ENCODE measurements at places on chromosomes 2 and 18.

GRCh38 chr2:84970868-84971509 lies at the start of gene KCMF1:
Gene KCMF1, plus strand, starts transcription at chr2:84971161. Its CDS starts 291 bp downstream, at chr2:84971452.
- peak; percentile 60 for DNase-seq

GRCh38 chr18:62784338-62784965 lies 69.1 kb downstream of the PHLPP1 start:
- DNase-seq, result no peak

GRCh38 chr2:110991911-110992310 lies 128.8 kb upstream of the BCL2L11 start:
- DNase-seq, result no peak

DNA sequence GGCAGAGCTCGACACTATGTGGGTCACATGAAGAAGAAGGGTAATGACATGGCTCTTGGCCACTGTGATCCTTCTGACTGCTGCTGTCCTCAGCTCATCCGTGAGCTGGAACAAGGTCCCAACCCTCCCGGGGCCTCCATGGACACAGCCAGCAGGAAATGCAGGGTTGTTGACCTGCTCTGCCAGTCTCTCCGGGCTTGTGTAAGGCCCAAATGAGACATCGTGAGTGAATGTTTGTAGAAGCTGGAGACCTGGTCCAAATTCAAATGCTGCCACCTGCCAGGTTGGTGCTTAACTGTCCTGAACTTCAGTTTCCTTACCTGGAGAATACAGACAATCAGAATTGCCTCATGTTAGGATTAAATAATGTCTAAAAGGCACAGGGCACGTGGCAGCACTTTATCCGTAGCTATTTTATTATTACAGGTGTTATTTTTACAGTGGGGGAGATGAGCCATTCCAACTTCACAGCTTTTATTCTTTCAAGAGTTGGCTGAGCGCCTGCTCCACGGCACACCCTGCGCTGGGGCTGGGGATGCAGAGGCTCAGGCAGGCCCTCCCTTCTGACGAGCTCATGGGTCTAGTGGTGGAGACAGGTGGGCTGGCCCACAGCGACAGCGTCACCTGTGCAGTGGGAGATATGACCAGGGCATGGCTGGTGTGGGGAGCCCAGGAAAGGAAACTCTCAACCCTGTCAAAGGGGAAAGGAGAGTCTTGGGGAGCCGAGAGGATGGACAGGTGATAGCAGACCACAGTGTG lies 15.1 kb downstream of the ARHGEF4 start:
- DNase-seq, result no peak

DNA sequence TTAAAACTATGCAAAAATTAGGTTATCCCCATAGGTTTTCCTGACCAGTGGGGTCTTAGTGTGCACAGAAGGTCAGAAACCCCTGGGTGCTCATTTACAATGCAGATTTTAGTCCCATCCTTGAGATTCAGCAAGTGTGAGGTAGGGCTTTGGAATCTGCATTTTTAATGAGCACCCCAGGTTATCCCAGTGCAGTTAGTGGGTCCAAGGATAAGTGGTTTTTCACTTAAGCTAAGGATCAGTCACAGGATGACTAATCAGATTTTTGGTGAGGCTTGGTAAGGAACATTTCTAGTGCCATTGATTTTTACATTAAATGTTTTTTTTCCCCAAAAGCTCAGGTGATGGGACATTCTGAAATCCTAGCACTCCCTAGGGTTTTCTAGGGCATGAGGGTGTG lies 50.7 kb upstream of the MGAT5 start:
- DNase-seq, result no peak

DNA sequence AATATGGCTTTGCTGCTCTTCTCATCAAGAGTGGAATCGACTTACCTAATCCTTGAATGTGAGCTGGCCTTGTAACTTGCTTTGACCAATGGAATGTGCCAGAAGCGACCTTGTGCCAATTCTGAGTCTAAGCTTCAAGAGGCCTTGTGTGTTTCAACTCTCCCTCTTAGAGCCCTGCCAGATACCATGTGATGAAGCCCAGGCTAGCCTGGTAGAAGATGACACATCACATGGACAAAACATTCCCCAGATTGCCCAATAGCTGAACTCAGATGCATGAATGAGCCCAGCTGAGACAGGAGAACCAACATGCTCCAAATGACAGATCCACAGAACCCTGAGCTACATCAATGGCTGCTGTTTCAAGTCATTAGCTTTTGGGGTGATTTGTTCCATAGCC lies 4.2 kb upstream of the KLHL14 start:
- DNase-seq, result no peak

DNA sequence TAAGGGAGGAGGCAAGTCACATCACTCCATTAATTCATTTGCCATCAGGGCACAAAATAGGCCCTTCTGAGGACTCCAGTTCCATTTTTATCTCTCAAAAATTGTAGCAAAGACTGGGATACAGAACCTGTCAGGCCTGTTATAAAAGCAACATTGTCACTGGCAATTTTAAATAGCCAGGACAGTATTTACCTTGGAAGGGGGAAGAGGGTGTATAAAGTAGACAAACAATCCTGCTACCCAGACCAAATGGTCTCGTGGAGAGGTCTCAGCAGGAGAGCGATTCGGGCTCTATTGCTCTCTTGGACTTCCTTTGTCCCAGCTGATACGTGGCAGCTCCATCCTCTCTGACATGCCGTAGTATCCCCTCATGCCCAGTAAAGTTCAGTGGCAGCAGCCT lies 740.3 kb upstream of the HS6ST1 start:
- no peak for DNase-seq

DNA sequence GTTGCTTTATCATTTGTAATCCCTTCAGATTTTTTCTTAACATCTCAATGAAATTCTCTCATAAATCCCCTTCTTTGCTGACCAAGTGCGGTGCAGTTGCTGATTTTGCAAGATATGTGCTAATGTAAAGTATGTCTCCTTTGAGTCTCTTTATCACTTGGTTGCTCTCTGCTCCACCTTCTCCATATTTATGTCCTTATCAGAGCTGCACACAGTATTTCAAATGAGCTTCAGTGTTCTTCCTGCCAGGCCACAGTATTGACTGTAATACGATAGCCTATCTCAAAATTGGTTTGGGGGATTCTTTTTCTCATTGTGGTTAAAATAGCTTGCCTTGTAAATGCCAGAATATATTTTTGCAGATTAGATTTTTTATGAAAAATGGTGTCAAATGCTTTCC lies 32.2 kb downstream of the MAIP1 start:
- DNase-seq, result no peak

DNA sequence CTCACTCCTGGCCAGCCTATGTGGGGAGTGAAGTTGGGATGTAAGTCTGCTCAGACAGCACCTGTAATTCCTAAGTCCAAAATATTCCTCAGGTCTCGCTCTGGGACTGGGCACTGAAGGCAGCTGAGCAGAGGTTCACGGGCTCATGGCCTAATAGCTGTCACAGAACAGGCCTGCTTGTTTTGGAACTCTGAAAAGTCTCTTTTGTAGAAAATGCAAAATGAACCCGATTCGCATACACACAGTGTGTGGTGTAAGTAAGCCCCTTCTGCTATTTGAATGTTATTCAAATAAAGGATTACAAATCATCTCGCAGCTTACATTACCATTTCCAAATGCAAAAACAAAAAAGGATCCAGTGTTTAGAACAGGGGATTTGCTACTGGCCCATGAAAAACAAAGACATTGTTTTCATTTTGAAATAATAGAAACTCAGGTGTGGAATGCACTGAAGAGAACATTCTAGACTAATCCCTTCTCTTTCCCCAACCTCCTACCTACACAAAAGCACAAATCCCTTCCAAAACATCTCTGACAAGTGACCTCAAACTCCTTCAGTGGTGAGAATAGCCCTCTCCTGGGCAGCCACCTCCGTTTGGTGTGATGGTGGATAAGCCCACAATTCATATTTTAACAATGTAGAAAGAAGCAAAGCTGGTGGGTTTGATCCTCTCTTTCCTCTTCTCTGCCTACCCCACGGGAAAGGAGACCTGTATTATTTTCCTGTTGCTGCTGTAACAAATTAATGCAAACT lies 118.3 kb upstream of the NCK2 start:
- DNase-seq, result no peak

DNA sequence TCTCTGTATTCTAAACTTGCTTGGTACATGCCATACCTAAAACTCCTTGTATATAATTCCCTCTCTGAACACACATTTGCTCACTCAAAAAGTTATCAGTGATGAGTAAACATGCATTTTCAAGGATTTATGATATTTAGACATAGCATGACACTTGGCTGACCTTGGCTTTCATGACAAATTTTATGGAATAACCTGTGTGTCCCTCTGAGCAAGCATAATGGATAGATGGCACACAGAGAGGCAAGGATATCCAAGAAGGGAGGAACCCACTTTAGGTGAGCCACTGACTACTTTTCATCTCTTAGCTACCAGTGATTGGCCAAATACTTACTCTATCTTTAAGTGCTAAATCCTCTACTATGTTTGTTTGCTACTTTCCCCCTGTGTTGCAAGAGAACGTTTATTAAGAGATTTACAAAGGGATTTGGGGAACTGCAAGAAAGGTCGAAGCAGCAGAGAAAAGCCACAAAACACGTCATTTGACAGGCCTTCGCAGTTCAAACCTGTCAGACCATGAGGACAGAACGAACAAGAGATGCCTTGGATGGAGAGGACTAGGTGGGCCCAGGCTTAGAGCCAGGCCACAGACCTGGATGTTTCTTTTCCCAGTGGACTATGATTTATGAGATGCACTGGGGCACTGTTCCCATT lies 379.9 kb downstream of the NBAS start:
- no peak for DNase-seq

DNA sequence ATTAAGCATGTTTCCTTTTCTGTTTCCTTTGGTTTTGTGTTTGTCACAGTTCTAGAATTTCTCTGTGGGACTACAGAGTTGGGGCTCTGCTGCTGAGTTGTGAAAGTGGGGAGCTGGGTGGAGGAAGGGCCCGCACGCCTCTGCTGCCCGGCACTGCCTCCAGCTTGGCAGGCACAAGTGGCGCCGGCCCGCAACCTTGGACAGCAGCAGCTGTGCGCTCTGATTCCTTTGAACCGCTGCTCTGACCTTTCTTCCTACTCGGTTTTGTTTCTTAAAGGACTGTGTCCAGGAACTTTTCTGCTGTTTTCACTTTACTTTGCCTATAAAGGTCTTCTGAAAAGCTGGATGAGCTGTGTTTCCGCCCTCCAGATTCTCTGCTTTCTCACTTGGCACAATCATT lies 137.6 kb upstream of the ALPP start:
- no peak for DNase-seq

Measured in nucleus accumbens (tissue), 56 donors.